Activated naive CD4-positive, alpha-beta T cell treated with anti-CD3 and anti-CD28 coated beads for 36 hours (primary cell): ENCODE measurements at places on chromosomes 1 and 21. TPM values are rescaled to one million over a fixed set of nuclear protein-coding genes. Genes with fewer than 3 reads are reported as not detected.
A peak's percentile ranks its signal among the peaks of the same experiment; 100 is the strongest.

DNA sequence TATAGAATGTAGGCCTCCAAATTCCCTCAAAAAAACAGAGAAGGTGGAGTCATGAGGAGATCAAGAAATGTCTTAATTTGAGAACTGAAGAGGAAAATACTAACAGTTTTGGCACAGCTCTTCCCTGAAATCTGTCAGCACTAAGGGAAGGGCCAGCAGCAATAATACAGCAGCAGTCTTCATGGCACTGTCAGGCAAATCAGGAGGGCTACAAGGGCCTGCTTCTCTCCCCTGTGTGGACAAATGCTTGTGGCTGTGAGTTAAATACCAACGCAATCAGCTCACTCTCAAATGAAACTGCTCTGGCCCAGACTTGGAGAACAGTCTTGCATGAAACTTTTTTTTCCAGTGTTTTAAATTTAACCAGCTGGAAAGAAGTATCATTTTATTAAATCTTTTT, 20.5 kb upstream of the CNN3 start:
- no peak for DNase-seq

TRAF3IP3 gene
- total RNA-seq = 113 TPM

TFF3 gene
- total RNA-seq = not detected

TAS1R1 gene
- total RNA-seq = not detected

GRCh38 chr1:100415498-100415778, 63.1 kb downstream of the CDC14A start:
- DNase-seq = no peak

GRCh38 chr1:147292012-147292411, 49.5 kb downstream of the CHD1L start:
- DNase-seq = no peak

ACTA1 gene
- total RNA-seq = not detected

DNA sequence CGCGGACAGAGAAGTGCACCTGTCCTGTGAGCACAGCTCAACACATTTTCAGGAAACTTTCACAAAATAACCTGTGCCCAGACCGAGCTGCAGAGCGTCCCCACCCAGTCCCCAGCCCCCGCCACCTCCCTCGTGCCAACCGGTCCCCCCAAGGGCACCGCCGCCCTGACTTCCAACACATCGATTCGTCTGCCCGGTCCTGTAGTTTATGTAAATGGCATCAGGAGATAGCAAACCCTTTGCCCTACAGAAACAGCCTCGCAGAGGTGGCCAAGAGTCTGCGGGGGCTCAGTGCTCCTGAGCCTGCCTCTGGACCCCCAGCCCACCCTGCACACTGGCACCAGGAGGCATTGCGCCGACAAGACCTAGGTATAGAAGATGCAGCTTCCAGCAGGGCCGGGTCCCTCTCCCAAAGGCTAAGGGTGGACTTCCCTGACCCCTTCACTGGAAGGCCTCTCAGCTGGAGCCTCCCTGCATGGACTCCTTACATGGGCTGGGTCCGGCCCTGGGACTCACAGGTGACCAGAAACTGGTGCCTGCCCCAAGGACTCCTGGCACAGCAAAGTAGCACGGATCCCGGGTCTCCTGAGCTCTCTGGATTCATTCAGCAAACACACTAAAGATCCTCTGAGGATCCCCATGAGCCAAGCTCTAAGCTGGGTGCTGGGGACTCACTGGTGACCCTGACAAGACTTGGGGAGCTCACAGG, 6.6 kb upstream of the PLEKHG5 start:
- no peak for DNase-seq

SH2D2A gene
- total RNA-seq = 138 TPM

GRCh38 chr1:31416101-31416736, 3.2 kb downstream of the SERINC2 start:
- DNase-seq = no peak

DNA sequence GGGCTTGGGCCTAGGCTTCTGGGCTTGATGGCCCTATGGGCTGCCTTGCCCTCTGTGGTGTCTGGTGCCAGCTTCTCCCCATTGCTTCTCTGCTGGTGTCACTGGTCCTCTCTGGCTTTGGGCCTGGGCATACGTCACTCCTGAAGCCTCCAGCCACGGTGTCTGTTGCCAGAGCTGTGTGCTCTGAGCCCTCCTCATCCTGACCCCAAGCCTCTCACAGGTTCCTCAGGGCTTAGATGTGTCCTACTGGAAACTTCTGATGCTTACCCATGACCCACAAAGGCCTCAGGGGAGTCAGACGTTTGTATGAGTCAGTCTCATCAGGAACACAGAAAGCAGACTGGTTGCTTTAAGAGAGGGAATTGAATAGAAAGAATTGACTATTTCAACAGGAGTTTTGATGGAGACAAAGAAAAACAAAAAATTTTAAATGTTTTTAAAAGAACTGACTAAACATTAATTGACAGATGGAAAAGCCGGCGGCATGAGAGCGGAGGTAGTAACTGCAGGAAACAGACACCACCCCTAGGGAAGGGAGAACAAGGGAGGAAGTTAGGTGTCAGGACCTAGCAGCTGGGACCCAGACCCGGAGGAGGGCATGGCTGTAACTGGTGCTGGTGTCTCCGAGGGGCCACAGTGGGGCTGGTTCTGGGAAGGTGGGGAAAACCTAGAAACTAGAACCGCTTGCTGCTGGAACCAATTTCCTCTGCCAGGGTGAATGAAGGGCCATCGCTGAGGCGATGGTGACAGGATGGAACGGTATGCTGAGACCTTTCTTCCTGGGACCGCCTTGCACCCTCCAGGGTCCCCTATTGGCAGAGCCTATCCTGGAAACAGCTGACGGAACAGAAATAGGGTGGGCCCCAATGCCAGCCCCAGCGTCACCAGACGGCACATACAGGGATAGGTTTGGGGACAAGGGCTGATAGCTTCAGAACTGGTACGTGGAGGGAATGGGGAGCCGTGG, 40.0 kb upstream of the CITED4 start:
- no peak for DNase-seq

TBX19 gene
- 1.5 TPM for total RNA-seq

DNA sequence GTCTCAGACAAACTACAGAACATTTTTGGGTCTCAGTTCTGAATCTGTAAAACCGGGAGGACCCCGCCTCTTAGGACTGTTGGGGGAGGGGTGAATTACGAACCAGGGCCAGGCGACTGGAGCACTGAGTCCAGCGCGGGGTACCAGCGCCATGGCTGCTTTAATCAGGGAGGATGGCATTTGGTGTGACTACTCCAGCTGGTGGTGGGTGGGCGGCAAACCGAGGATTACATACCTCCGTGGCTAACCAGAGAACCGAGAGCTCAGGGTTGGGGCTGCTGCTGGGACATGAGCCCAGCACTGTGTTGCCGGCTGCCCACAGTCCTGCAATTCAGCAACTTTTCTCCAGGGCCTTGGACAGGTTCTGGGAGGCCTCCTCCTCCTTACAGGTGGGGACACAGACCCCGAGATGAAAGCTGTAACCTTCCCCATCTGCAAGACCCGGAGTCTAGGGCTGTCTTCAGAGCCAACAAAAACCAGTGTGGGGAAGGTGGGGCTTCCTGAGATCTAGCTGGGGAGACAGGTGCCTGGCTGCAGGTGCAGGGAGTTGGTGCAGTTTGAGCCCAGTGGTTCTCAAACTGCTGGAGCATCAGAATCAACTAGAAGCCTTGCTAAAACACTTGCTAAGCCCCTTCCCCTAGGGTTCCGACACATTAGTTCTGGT, 273.5 kb downstream of the FOXD2 start:
- no peak for DNase-seq

GRCh38 chr1:201245082-201245481, 38.2 kb upstream of the PKP1 start:
- DNase-seq = no peak

GRCh38 chr1:19661721-19662228, 2.9 kb upstream of the HTR6 start:
- DNase-seq = peak; percentile 69

DNA sequence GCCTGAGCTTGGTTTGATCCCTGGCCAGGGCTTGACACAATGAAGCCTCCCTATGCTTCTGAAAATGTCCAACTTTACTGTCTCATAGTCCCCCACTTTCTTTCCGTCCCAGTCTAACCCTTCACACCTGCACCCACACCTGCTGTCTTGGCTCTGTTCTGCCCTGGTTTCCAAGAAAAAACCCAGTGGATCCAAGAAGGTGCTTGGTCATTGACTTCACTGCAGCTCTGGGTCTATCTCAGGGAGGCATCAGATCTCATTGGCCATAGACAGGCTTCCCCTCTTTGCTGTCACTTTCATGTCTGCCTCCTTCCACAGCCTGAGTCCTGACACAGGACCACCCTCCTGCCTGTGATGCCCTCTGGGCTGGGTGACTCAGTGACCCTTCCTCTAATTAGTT, 37.8 kb upstream of the ETV3 start:
- DNase-seq = no peak

C8A gene
- total RNA-seq = not detected

GRCh38 chr1:212557739-212558692, 50.5 kb upstream of the ATF3 start:
- no peak for DNase-seq

- no peak for DNase-seq
These were observed 62.1 kb downstream of the USP24 start for GRCh38 chr1:55153031-55153430.

GRCh38 chr1:241553886-241554592, 21.9 kb downstream of the KMO start:
- DNase-seq = no peak

DNA sequence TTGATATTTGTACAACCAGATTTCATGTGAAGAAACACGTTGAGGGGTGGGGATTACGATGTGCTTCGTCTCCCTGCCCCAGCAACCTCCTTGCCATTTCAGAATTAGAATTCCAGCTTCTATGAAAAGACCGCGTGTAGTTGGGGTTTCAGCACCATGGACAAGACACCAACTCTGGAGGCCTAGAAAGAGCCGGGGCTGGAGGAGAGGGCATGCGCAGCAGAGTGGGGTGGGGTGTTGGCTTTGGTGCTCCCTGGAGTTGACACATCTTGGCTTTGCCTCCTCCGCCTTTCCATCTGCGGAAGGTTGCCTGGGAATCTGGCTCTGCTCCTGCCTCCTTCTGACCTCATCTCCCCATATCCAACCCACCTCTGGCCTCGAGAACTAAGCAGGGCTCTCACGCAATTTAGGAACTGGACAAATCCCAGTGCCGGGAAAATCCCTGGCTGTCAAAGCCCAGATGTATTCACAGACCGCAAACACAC, 11.8 kb downstream of the HTR6 start:
- DNase-seq = peak; percentile 51

GRCh38 chr1:52880206-52880605, 37.6 kb downstream of the ZYG11A start:
- DNase-seq = no peak

DNA sequence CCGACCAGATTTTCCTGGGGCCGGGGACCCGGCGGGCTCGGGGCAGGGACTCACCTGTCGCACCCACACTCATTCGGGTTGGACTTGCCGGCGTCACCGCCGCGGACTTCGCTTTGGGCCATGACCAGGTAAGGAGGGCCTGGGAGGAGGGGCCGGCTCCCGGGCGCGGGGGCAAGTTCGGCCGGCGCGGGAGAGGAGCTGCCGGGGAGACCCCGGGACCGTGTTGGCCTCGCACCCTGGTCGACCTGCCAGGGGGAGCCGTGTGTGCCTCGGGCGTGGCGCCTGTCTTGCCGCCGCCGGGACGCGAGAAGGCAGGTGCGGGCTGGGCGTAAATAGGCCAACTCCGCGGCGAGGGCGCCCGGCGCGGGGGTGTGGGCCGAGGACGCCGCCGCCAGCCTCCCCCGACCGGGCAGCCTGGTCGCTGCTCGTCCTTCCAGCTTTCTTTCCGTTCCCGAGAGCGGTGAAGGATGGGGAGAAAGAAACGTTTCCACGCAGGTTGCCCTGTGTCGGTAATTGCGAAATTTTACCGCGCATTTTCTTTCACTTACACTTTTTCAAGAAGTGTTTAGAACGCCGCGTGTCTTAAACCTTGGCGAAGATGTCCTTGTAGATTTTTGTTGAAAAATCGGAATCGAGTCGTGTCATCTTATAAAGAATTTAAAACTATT, 558 bp downstream of the USP1 start:
- DNase-seq = peak; percentile 46

GRCh38 chr1:182135946-182136345, 74.4 kb upstream of the ZNF648 start:
- DNase-seq = no peak

OR10J1 gene
- not detected for total RNA-seq

PAX7 gene
- total RNA-seq = not detected

PCBP3 gene
- 10.0 TPM for total RNA-seq

TRIM17 gene
- 1.2 TPM for total RNA-seq

DNA sequence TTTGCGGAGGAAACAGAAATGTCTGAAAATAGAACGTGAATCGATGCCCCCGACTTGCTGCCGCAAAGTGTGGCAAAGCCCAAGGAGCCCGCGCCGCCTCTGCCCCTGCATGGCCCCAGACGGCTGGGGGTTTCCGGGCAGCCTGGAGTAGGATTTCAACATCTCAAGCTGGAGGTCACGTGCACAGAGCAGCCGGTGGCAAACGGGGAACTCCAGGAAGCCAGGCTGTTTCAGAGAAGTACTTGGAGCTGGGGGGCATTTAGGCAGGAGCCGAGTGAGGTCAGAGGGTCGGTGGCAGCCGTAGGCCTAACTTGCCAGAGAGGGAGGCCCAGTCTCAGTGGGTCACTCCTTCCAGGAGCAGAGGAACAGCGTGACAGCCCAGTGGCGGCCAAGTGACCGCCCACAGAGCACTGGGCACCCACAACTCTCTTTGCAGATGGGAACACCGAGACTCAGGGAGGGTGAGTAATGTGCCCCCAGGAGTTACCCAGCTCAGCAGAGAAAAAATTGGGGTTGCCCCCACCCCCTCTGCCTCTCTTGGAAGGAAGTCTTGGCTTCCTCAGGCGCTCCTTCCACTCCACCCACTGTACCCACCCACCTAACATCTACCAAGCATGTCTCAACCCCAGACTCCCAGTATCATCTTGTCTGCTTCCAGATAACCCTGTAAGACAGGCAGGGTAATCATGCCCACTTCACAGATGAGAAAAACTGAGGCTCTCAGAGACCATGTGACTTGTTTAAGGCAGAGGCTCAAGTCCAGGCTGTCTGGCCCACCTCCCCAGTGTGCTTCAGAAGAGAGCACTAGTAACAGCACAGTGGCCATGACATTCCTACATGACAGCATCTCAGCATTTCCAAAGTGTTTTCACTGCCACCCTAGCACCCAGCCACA, 179.4 kb downstream of the HIVEP3 start:
- peak; percentile 96 for DNase-seq

S100B gene
- total RNA-seq = not detected

DNA sequence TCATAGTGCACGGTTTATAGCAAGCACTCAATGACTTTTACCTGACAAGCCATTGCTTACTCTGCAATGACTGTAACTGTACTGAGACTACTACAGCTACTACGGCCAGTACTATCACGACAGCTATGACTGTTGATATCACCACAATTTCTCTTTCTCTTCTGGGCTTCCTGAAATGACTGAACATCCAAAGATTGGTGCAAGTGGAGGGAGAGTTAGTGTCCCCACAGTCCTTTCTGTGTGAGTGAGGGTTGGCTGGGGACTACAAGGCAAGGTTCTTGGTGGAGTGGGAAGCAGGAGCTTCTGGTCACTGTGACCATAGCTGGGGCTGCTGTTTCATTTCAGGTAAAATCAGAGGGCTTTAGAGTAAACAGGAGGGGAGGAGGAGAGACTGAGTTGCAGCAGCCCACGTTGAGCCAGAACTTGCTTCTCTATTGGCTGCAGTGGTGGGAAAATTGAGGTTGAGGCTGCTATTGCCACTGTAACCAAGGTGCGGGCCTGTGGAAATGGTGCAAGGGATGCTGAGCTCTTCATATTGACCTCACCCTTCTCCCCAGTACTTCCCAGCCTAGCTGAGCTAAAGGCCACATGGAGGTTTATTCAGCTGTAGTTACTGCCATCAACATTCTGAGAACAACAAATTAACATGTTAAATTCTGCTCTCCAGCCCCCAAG, 14.1 kb upstream of the IL10 start:
- DNase-seq = no peak

DNASE2B gene
- total RNA-seq = not detected

GRCh38 chr1:50531027-50531426, 107.8 kb upstream of the DMRTA2 start:
- no peak for DNase-seq
